ENCODE measurements at places on chromosomes 1 and 21.

GRCh38 chr1:78096976-78097375, 51.2 kb downstream of the GIPC2 start:
- no peak for DNase-seq

DNA sequence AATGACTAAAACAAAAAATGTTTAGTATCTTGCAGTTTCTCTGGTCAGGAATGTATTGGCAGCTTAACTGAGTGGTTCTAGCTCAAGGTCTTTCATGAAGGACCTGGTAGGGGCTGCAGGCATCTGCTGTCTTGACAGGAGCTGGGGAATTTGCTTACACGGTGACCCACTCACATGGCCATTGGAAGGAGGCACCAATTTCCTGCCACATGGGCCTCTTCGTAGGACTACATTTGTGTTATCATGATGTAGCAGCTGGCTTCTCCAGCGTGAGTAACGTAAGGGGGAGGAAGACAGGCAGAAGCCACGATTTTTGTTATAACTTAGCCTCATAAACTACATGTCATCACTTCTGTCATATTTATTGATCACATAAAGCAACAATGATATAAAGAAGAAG, 376.3 kb downstream of the AMY1C start:
- no peak for DNase-seq

- no peak for DNase-seq
Observed at GRCh38 chr1:16117369-16117768, 38.5 kb downstream of the EPHA2 start.

DNA sequence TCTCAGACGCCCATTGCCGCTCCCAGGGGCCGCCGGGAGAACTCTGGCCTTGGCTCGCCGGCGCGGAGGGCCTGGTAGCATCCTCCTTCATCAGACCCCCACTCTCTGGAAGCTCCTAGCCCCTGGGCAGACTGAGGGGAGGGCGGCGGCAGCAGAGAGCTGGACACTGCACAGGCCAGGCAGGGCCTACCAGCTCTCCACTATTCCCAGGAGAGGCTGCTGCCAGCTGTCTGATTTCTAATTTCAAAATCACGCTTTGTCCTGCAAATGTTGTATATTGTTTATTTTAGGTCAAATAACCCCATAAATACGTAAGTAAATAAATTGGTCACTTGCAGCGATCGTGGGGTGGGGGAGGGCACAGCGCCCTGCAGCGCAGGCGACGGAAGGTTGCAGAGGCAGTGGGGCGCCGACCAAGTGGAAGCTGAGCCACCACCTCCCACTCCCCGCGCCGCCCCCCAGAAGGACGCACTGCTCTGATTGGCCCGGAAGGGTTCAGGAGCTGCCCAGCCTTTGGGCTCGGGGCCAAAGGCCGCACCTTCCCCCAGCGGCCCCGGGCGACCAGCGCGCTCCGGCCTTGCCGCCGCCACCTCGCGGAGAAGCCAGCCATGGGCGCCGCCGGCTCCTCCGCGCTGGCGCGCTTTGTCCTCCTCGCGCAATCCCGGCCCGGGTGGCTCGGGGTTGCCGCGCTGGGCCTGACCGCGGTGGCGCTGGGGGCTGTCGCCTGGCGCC, at the start of gene MTARC1:
MTARC1 (plus strand) TSS at position 577 of the 732 bp plus-strand sequence; CDS start at position 609, 32 bp downstream.
- DNase-seq, result peak; percentile 84

DNA sequence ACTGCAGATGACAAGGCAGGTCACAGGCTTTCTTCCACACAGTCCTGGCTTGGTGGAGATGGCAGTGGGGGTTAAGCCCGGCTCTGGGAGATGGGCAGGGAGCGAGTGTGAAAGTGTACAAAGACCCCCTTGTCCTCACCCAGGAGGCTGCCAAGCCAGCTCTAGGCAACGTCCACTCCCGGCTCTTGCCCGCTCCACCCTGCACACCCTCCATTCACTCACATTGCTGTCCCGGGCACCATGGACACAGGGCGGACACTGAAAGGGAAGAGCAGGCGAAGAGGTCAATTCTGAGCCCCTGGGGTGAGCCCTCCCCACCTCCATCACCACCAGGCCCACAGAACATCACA, 8.9 kb downstream of the COL16A1 start:
- DNase-seq, result no peak

Measured in NCI-H510A treated with DMSO at 0.1 percent for 48 hours (cell line).